ENCODE measurements at places on chromosomes 16 and 17.

DNA sequence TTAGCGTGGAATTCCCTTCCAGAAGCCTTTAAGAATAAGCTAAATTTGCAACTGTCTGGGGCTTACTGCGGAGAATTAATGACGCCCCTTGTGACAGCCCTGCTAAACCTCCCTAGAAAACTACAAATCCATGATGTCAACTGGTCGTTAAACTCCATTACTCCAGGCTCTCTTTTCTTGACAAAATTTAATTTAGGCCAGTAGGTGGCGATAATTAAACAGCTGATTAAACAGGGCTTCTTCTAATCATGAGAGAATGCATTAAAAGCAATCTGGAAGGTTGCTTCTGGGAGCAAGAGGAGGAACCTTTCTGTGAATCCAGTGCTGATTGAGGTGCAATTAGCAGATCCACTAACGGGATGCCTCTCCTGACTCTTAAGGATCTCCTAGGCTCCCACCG, 8.1 kb upstream of the NLRP1 start:
- no peak for DNase-seq

DNA sequence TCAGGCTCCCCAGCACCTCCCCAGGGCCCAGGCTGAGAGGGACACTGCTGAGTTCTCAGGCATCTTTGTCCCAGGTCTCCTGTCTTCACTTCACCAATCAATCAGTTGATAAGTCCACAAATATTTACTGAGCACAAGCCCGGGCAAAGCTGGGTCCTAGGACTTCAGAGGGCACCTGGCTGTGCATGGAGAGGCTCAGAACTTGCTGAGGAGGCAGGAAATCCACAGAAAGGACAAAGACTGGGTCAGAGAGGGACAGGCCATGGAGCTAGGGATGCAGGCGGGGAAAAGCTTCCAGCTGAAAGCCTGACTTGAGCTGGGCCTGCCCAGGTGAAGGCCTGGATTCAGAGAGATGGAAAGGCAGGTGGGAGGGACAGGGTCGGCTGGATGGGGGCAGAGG, 33.2 kb upstream of the C1QL1 start:
- no peak for DNase-seq

- DNase-seq: no peak
These were observed 13.7 kb downstream of the GPR179 start for GRCh38 chr17:38329808-38330730.

DNA sequence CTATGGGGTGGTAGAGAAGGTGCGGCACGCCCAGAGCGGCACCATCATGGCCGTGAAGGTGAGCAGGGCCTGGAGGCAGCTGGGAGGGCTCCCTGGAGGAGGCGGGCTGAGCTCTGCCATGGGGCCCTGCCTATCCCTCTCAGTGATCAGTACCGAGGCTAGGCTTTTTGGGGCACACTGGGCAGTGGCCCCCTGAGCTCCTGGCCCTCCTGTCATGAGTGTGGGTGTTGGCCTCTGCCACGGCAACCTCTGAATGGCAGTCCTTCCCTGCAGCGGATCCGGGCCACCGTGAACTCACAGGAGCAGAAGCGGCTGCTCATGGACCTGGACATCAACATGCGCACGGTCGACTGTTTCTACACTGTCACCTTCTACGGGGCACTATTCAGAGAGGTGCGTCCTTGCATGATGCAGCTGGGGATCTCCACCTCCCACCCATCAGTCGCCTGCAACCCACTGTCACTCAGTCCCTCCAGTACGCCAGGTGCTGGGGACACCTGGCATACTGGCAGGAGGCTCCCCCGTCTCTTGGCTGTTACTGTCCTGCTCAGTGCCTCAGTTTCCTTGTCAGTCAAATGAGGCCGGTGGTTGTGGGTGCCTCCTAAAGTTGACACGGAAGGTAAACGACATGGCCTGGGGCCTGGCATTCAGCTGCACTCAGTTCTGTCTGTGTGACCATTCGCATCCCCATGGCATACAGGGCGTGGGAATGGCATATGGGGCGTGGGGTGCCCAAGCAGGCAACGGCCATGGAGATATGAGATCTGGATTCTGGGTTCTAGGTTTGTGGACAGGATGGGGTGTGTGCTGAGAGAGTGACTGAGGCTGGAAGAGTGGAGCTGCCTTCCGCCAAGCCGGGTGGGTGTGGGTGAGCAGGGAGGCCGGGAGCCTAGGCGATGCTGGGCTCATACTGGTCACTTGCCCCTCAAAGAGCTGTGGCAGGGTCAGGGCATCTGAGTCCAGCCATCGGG, 16.4 kb downstream of the MAP2K3 start:
- DNase-seq: no peak

DNA sequence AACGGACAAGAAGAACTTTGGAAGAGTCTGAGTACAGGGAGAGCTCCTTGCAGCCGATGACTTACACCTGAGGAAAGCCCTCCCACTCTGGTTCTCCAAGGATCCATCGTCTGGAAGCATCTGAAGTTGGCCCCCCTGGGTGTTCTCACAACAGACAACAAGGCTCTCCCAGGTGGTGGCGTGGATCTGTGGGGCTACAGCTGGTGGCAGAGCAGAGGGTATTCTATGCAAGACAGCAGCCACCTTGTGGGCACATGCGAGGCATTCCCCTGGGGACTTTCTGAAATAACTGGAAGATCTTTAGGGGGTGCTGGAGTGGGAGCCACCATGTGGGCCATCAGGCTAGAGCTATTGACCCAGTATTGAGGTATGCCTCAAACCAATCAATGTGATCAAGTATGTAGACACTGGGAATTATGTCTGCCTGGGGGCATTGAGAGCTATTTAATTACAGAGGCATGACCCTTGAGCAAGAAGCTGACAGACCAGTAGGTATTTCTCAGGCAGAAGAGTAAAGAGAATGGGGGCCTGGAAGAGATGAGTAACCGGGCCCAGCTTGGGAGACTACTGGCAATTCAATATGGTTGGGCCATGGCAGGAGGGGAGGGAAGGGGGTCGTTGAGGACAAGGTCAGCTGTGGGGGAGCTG, 6.9 kb upstream of the KRT19 start:
- DNase-seq: no peak
